ENCODE measurements at places on chromosomes 2 and 18.

- DNase-seq: no peak
Observed at GRCh38 chr2:241389697-241390096, 33.6 kb downstream of the FARP2 start.

DNA sequence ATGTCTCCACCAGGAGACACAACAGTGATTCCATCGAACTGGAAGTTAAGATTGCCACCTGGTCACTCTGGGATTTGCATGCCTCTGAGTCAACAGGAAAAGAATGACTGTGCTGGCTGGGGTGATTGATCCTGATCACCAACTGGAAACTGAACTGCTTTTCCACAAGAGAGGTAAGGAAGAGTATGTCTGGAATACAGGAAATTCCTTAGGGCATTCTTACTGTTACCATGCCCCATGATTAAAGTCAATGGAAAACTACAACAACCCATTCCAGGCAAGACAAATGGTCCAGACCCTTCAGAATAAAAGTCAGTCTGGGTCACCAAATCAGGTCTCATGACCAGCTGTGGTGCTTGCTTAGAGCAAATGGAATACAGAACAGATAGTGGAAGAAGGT, 12.0 kb upstream of the DDX1 start:
- DNase-seq: peak; percentile 57

DNA sequence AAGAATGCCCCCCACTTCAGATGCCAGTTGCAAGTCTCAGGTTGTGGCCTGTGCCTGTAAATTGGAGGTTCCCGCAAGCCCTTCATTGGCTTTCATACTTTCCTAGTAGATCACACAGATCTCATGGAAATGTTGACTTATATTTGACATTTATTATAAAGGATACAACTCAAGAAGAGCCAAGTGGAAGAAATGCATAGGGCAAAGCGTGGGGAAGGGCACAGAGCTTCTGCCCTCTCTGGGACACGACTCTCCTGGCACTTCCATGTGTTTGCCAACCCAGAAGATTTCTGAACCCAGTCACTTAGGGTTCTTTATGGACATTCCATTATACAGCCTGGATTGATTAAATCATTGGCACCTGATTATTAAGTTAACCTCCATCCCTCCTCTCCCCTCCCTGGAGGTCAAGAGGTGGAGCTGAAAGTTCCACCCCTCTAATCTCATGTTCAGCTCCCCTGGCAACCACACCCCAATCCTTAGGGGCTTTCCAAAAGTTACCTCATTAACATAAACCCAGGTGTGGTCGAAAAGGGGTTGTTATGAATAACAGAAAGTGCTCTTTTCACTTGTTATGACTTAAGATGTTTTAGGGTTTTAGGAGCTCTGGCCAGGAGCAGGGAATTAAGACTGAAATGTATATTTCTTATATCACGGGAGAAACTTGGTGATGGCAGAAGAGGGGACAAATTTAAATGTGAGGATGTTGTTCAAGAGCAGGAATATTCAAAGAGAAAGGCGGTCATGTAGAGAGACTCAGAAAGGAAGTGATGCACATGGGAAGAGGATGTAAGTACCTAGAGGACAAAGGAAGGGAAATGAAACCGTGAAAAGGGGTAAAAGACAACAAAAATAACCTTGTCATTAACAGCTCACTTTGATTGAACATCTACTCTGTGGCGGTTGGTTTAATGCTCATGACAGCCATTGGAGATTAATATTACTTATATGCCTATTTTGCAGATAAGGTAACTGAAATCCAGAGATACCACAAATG, 31.8 kb downstream of the SP100 start:
- no peak for DNase-seq

DNA sequence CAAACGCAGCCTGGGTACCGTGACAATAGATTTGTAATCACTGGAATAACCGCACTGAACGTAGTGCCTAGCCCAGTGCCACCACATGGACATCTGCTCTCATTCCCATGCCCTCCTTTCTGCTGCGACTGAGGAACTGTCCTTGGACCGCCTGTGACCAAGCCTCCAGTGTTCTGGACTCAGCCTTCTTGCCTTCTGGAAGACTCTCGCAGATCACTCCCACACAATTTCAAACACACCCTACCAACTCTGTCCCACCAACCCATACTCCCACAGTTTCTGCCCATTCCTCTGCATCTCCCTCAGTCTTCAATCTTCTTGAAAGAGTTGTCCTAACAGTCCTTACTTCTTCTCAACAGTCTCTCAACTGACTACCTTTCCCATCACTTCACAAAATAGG, 2.1 kb downstream of the RNF149 start:
- no peak for DNase-seq

DNA sequence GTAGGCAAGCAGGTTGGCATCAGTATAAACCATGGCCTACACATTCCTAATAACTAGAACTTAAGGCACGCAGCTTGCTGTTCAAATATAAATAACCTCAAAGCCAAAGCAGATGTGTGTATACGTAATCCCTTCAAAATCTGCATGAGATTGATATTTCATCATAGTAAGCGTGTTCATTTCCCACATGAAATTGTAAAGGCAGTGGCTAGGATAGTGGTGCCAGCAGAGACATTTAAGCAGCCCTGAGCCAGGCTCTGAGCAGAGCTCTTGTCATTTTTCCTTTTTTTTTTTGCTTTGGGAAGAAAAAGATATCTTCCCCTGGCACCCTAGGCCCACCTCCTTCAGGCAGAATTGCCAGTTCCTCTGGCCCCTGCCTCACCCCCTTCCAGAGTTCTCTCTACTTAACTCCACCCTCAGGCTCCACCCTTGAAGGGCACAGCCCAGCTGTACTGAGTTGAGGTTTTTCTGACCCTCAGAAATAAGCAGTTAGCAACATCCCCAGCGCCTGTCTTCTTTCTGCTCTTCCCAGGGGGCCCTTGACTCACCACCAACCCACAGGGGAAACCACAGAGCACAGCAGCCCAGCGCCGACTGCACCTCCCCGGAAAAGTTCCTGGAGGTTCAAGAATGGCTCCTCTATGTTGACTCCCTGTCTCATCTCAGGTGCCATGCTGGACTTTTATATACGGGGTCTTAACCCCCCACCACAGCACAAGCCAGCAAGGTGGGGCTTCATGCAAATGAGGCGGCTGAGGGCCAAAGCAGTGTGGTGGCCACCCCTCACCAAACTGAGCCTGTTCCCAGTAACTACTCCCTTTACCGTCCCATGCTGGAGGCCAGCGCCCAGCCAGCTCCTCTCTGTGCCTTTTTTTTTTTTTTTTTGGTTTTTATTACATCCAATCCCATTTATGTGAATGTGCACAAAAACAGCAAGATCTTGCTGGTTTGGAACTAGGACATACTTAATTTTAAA, 84.7 kb downstream of the EHD3 start:
- peak; percentile 73 for DNase-seq

- no peak for DNase-seq
Observed at GRCh38 chr2:100993294-100993693, 8.8 kb upstream of the RPL31 start.

- DNase-seq: no peak
Observed at GRCh38 chr2:152263911-152264310, 71.1 kb upstream of the FMNL2 start.

- DNase-seq: no peak
Observed at GRCh38 chr2:238938401-238939055, 90.6 kb downstream of the TWIST2 start.

GRCh38 chr2:120318626-120319025, 27.3 kb upstream of the INHBB start:
- DNase-seq: no peak

Measured in ACHN (cell line).